HepG2 (cell line): ENCODE measurements at places on chromosomes 12 and 14.
A peak's percentile ranks its signal among the peaks of the same experiment; 100 is the strongest.

- DNase-seq, result no peak
Measured at GRCh38 chr12:49030119-49030518, 11.5 kb upstream of the PRKAG1 start.

DNA sequence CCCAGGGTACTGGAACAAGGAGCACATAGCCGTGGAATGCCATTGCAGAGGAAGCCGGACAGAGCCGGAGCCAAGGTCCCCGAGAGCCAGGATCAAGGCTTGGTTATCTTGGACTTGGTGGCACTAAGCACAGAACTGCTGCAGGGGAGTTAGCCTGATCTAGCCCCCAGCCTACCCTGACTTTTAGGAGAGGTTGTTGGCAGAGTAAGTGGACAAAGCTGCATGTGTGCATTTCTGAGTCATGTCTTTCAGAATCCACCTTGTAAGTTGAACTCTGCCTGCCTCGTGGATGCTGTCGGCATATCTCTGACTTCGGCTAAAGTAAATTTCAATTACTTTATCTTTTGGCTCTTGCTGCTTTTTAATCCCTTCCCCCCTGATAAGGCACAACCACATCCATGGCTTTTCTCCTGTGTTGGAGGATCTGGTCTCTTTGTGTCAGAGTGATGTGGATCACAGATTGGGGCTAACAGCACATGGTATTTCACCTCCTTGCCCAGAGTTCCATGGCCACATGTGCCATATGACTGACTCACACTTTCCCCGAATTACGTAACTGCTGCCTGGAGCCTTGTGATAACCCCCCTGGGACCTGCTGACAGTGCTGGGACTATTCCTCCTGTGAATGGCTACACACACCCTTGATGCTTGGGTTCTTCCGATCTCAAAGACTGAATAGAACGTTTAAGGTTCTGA is 240.3 kb downstream of the EMP1 start:
- DNase-seq, result no peak

DNA sequence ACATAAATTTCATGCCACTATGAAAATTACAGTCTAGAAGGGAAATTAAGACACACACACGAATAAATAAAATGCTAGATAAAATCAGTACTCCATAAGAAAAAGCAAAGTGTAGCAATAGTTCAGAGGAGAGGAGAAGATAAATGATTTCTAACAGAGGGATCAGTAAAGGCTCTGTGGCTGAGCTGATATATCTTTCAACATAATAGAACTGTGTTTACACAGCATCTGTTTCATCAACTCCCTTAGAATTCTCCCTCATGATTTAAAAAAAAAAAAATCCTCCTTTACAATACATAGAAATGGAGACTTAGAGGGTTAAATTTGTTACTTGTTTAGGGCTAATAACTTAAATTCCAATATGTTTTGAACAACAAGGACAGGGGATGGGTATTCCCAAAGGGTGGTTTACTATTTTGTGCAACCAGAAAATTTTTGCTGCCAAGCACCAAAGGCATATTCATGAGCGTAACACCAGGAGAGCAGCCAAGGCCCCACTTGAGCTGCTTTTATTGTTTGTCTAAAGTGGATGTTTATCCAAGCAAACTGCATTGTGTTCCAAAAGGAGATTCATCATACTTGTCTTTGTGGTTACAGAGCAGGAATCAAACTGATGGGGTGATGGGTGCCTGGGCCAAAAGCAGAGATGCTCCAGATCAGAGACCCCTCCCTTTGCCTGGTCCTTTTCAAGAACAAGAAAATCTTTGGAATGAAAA is 162.7 kb downstream of the BMP4 start:
- peak; percentile 40 for DNase-seq

DNA sequence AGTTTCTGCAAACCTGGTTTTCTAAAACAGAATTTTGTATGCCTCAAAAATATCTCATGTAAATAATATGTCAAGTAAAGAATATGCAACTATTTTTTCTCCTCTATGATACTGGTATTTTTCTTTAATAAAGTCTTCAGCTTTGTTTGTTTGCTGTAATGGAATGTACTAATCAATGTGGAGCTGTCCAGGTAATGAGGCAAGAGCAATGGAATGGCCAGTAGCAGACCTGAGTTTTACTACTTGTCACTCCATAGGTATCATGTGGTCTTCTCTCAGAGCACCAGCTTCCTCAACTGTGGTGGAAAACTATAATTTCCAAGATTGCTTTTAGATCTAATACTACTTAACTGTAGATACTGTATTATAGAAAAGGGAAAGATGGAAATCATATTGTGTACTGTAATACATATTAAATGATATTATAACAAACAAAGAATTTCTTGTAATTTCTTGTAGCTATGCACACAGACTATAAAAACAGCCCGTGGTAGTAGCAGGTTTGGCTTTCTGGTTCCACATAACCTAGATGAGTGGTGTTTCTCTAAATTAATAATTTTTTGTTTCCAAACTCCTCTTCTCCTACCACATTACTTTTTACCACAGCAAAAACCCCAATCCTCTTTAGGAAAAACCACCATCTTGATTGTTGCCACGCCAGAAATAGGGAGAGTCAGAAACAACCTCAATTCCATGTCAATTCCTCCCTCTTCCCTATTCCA is 70.6 kb downstream of the KIF21A start:
- DNase-seq, result no peak

DNA sequence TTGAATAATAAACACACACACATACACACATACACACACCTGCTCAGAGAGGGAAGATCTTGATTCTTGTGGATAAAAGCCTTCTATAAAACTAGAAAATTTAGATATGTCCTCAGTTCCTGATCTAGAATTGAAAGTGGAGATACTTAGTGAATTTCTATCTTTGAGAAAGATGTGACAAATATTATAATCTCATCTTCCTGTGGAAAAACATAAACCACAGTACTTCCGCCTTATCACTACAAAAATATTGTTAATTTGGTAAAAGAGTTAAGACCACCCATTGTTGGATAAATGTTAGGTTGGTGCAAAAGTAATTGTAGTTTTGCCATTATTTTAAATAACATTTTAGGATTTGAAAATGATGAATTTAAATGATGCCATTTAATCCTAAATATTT is at the start of gene KLRK1:
Gene KLRK1, minus strand, starts transcription at position 138 of the 400 bp plus-strand sequence. CDS start 1,231 bp downstream, outside the sequence.
- no peak for DNase-seq

- DNase-seq, result peak; percentile 7
Measured at GRCh38 chr12:124034297-124034696, 61.3 kb downstream of the ZNF664 start.

GRCh38 chr12:15323480-15323879 is 1.2 kb downstream of the PTPRO start:
- no peak for DNase-seq

DNA sequence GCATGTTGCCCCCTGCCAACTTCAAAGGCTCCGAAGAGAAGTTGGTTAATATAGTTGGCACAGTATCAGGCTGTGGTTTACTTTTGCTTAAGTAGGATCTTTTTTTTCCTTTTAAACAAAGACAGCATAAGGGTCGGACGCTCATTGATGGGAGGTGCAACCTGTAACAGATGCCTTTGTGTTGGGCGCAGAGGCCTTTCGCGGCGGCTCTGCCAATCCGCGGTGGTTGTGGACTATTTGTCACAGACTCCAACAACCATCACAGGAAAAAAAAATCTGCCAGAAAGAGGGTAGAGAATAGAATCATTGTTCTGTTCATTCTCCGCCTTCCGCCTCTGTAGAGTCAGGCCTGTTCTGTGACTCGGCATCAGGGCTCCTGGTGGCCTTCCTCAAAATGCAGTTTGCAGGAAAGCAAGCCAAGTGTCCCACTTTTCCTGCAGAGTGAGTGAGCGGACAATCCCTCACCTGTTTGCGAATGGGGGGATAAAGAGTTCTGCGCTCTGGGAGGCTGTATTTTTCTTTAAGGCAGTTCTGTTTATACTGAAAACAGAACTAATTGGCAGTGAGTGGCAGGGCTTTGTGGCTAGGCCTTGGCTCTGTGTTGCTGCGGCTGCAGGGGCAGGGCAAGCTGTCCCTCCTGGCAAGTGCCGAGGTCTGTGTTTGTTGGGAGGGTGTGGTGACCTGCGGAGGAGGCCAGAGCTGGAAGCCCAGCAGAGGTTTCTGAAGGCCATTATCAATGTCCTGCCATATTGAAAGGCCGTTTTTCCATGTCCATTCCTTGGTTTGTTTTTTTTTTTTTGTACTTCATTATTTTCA is 83.0 kb upstream of the PIWIL1 start:
- no peak for DNase-seq

- peak; percentile 46 for DNase-seq
Measured at GRCh38 chr12:98424726-98425401, 90.5 kb upstream of the TMPO start.

DNA sequence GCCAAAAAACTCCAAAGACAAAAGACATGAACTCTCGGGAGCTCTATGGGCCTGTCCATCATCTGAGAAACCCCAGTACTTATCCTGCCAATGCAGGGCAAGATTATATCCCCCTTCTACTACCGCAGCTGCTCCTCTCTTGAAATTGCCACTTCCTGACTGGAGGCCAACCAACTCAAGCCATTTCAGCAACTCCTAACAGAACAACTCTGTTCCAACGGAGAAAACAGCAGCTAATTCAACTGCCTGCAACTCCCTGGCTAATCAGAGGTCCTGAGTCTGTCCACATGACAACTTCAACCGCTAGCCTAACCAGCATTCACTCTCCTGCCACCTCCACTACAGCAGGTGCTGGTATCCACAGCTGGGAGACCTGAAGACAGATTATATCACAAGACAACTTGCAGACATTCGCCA is 24.1 kb downstream of the CEP83 start:
- no peak for DNase-seq

DNA sequence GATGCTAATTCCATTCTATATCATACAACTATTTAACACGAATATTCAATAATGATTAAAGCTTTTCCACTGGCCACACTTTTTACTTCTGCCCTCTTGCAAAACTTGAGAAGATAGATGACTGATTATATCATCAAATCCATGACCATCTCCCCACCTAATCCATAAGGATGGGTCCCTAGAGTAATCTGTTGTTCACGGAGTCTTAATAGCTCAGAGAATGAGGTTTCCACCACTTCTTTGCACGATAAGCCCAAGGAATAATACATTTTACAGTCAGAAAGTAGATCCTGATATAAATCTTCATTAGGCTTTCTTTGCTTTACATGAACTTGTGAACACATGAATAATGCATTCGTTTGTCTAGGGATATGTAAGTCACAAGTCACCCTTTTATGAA is 527.2 kb downstream of the GALC start:
- no peak for DNase-seq

DNA sequence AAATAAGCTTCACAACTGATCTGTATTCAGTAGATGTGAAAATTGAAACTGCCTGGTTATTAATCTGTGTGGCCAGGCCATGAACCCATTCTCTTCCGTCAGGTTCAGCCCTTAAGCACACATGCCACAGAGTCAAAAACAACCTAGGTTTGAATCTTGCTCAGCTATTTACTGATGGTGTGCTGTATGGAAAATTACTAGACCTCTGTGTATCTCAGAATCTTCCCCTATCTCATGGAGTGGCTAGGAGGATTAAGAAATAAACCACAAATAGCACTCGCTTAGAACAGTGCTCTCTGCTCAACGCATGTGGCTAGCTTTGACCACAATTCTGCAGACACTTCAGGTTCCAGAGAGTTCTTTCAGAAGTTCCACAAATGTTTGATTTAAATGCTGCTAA is 240.7 kb upstream of the PLEKHG7 start:
- peak; percentile 1 for DNase-seq

GRCh38 chr14:69635981-69636639 is 24.7 kb downstream of the SUSD6 start:
- no peak for DNase-seq

DNA sequence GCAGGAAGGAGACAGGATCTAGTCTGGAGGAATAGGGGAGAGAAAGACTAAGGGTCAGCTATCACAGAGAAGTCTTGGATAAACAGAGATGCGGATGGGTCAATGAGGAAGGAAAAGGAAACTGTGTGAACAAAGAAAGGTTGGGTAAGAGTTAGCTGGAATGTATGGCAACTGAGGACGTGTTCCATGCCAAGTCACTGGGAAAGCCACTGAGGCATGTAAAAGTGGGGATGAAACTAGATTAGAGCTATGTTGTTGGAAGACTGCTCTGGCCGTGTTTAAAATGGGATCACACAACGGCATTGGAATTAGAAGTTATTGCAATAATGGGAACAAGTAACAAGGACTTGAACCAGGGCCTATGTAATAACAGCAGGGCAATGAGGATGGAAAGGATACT is 3.9 kb upstream of the NR2C1 start:
- no peak for DNase-seq

DNA sequence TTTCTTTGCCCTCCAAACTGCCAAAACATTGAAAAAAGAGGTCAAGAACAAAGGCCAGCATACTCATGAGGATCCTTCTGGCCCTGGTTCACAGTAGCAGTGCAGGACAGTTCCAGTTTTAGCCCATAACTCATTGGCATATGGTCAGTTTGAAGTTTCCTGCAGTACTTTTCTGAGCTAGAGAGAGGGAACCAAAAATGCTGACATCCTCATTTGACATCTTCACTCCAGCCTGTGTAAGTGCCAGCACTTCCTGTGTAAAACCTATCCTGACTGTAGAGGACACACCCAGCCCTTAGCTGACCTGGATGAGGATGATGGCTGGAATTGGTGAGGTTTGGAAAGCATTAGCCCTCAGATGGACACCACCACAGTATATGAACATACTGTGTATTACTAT is 84.1 kb downstream of the FGD4 start:
- DNase-seq, result no peak

GRCh38 chr14:53325176-53325806 is 172.2 kb upstream of the DDHD1 start:
- no peak for DNase-seq

- DNase-seq, result no peak
Measured at GRCh38 chr14:51871846-51872245, 11.4 kb downstream of the GNG2 start.

GRCh38 chr12:112386726-112387125 is 4.5 kb upstream of the HECTD4 start:
- DNase-seq, result peak; percentile 31

DNA sequence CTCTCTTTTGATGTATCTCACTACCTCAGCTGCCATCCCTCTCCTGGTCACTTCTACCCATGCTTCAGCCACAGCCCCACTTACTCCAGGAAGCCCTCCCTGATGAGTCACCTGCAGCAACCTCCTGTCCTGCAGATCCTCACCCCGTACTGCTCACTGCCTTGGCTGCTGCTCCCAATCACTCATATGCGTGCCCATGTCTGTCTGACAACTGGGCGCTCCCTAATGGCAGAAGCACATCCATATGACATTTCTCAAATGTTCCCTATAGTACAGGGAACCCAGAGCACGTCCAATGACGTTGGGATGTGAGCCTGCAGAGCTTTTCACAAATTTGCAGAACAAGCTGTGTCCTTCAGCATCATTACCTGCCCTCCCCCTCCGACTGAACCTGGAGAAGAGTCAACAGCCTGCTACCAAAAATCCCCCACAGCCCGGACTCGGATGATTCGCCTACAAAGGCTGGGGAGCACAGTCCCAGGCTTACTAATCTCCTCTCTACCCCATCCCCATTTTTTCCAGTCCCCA is 90.0 kb downstream of the SINHCAF start:
- no peak for DNase-seq

- no peak for DNase-seq
Measured at GRCh38 chr14:104601786-104602185, 2.8 kb downstream of the TMEM179 start.

- DNase-seq, result no peak
Measured at GRCh38 chr12:41184864-41185263, 3.3 kb upstream of the PDZRN4 start.
